GM12891 (cell line): ENCODE measurements at places on chromosomes 5 and 9.

DNA sequence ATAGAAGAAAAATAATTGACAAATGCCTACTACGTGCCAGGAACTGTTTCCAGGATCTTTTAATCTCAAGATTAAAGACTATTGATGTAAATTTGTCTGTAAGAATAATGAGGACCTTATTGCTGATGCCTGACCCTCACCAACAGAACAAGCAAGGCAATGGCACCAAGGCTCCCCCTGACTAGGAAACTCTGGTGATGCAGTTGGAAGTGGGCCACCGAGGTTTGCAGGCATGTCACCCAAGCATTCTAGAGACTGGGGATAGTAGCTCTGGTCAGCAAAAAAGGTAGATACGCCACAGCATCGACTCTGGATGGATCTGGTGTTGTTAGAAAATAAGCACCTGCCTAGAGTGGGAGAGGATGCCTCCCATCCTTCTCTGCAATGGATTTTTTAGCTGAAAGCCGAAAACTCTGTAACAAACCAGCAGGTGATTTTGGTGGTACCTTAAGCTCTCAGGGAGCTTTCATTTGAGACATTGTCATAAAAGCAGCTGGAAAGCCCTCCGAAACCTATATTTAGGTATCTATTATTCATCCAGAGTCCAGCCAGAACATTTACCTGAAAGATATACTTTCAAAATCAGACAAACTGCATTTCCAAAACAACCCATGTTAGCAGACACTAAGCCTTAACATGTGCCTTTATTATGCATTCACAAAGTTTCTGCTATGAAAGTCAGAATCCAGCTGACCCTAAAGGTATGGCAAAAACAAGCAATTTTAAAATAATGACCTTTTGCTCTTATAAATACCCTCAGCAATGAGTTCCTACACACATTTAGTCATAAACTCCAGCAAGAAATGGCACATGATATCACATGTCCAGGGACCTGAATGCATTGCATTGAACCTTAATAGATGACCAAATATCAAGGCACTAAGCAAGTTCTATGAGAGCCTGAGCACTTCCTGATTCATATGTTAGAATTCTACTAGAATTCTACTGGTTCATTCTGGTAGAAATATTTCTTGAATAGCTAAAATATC is 308.4 kb downstream of the PDE4D start:
- DNase-seq, result no peak

- DNase-seq, result no peak
Measured at GRCh38 chr9:23826120-23826629, at the start of gene ELAVL2. TSS of gene ELAVL2 (minus strand) at chr9:23826240. CDS start at chr9:23762234, 64,006 bp downstream.

DNA sequence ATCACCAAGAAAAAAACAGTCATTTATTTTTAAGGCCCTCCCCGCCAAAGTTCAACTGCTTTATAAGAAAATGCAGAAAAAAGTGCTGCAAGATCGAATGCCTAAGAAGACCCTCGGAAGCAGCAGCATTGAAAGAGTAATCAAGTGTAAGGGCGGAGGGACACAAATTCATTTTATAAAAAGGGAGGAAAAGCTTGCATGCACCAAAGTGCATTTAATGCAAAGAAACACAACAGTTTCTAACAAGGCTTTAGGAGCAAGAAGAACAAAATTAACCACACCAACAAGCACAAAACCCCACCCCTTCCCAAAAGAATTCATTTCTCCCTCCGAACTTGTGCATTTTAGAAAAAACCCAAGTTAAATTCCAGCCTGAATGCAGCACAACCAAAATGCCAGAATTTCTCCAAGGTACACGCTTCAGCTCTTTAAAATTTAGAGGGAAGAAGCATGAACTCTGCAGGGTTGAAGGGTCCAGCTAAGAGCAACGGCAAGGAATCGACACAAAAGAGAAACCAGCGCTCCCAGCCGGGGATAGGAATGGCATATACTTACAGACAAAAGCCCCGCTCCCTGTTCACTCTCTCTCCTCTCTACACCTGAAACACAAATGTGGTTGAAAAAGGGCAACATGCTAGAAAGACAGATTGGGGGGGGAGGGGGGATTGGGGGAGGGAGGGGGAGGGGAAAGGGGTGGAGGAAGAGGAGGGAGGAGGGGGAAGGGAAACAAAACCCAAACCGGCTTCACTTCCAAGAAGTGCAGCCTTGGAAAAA is at the start of gene NREP:
Gene NREP, minus strand, starts transcription at position 614 of the 774 bp plus-strand sequence. CDS start 1,422 bp downstream, outside the sequence.
- no peak for DNase-seq

- no peak for DNase-seq
Measured at GRCh38 chr5:56829137-56829908, 14.0 kb downstream of the MAP3K1 start.

- no peak for DNase-seq
Measured at GRCh38 chr5:66538531-66538930, 57.7 kb upstream of the MAST4 start.

DNA sequence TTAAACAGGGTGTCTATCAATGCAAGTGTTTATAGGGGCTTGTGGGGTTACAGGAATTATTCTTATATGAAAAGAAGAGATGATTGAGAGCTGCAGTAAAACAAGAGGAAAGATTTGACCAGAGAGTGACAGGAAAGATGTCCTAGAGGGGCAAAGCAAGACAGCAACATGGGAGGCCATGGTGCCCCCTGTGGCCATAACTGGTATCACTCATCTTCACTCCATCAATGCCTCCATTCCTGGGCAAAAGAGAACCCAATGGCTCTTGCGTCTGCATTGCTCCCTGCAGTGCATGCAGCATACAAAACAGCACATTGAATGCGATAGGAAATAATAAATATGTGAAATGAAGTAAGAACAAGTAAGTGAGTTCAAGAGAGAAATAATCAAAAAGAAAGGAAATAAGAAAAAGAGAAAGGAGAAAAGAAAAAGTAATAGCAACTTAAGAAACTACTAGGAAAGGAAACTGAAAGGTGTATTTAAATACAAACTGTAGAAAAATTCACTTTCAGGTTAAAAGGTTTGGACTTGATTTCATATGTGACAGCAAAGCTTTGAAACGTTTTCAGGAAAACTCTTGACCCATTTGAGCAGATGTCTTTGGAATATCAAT is 206.6 kb downstream of the SEMA5A start:
- no peak for DNase-seq

- DNase-seq, result no peak
Measured at GRCh38 chr9:107960916-107961315, 471.3 kb upstream of the KLF4 start.

DNA sequence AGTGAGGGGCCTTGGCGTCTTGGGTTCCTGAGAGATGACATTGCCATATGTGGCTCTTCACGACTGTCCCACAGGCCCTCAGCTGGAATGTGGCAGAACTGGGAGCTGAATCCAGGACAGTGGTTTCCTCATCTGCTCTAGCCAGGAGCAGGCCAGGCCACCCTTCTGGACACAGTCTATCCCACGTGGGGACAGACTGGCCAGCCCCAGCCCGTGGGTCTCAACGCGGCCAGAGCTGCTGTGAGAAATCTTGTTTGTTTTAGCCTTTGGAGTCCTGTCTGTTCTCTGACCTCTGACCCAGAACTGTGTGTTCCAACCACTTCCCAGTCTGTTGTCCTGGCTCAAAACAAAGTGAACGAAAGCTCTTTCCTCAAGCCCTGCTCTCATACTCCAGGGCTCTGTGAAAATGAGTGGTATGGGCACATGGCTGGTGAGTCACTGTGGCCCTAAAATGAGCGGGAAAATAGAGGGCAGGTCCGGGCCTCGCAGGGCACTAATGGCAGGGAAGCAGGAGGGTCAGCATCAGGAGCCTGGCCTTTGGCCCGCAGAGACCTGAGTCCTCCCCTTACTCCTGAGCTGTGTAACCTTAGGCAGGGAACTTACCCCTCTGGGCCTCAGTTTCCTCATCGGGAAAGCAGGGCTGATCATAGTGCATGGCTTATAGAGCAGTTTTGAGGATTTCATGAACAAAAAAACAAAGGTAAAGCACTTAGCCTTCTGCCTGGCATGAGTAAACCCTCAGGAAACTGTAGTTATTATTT is 34.8 kb upstream of the GLRX start:
- no peak for DNase-seq
